ENCODE measurements at places on chromosomes 5 and 9.

DNA sequence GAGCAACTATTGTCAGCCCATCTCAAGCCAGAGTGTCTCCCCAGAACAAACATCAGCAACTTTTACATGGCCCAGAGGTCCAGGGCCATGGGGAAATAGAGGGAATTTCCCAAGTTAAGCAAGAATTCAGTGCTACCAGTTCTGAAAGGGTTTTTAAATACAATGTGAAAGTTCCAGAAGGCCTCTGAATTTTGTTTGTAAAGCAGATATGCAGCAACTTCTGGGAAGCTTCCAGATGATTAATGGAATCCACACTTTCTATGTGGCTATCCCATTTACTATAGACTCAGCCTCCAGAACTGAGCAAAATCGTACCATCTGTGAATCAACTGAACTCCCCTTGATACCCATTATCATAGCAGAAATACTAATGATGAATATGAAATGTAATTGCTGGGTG is 93.8 kb downstream of the FEM1C start:
- DNase-seq: no peak

DNA sequence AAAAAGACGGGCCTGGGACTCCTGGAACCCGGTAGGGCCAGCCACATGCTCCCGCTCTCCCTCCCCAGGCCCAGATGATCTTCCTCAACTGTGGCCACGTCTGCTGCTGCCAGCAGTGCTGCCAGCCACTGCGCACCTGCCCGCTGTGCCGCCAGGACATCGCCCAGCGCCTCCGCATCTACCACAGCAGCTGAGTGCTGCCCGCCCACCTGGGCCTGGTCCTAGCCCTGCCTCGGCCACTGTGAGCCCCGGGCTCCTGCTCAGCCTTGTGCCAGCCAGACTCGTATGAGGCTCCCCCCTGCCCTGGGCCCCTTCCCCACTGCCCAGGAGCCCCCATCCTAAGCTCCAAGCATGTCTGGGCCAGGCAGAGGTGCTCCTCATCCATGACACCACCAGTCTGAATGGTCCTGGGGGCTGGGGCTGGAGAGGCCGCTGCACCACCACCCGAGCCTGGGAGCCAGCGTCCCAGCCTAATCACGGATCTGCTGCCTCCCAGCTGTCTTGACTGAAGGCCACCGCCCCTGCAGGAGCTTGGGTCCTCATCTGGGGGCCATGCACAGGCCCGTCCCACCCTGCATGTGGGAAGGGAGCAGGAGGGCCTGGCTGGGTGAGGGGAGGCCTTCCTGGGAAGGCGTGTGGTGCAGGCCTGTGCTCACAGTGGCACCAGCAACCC is 51.5 kb downstream of the LRSAM1 start:
- DNase-seq: no peak

DNA sequence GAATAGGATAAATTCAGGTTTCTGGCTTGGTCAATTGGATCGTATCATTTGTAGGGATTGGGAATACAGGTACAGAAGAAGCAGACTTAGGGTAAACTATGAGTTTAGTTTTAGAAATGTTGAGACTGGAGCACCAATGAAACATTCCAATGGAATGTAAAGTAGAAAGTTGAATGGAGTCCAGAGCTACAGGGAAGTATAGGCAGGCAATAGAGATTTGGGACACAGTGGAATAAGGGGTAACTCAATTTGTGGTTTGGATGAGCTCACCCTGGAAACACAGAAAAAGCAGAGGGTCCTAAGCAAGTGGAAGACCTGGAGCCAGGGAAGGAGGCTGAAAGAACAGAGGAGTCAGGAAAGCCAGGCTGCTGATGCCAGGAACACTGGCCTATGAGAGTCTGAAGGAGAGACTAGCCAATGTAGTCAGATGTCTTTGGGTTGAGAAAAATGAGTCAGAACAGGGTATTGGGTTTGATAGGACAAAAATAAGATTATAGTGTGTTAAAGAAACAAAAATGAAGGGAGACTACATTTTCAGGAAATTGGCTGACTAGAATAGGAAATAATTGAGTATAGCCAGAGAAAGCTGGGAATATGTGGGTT is 72.8 kb downstream of the STARD4 start:
- DNase-seq: no peak

DNA sequence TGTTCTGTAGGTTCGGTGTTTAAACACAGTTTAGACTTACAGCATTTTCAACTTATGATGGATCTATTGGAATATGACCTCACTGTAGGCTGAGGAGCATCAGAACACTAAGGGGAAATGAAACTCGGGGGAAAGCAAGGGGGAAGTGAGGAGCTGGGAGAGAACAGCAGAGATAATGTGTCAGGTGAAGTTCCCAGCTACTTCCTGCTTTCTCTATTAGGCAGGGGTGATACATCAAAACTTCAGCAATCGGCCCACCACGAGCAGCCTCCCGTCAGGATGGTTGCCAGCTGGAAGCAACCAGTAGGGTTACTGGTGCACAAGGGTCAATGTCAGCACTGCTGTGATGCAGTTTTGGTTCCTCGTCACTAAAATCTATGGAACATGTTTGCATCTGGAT is 34.3 kb downstream of the FAT2 start:
- no peak for DNase-seq

- DNase-seq: no peak
Measured at GRCh38 chr5:133297293-133297692, 245.5 kb downstream of the HSPA4 start.

DNA sequence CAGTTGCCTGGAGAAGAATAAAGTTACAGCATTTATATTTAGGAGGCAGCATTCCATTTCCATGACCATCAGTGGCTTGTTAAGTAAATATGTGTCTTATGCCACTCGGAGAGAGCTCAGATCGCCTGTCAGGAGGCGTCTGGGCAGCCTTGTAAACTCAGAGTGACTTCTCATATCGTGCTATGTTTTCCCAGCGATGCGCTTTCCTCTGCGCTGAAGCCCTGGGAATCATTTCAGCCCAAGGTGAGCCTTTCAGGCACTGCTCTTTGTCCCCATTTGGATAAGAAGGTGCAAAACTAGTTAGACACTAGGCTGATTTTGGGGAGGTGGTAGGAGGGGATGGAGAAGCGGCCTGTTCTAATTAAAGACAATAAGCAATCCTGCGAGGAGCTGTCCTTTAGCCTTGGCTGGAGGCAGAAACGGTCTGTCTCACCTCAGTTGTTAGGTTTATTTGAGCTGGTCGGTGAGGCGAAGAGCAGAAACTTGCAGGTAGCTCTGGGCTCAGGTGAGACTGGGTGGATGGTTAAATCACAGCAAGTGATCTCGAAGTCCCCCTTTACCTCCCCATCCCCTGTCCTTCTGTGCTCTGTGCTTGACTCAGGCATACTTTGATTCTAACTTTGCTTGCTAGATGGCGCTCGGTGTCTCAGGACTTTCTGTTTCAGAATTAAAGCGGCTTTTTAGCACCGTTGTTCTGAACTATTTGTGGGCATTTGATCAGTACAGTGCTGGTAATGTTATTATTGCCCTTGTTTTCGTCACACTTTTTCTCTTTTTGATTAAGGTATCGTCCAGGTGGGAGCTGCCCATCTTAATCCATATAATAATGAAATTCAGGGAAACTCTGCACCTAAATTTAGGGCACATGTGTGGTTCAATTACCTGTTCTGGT is 24.6 kb downstream of the NR2F1 start:
- no peak for DNase-seq

DNA sequence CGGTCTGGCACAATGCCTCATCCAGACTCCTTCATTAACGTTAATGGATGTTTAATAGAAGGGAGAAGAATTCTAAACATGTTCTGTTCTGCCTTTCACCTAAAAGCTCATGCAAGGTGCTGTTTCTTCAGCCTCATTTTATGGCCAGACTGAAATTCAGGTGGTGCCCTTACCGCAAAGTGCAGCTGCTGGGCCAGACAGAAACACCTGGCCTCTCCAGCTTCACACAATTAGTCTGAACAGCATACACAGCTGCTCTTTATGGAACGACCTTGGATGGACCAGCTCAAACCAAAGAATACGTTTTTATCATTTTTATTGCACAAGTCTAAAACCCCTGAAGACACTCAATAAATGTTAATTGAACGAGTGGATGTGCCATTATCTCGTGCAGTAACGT is 4.6 kb downstream of the SNCAIP start:
- DNase-seq: no peak

DNA sequence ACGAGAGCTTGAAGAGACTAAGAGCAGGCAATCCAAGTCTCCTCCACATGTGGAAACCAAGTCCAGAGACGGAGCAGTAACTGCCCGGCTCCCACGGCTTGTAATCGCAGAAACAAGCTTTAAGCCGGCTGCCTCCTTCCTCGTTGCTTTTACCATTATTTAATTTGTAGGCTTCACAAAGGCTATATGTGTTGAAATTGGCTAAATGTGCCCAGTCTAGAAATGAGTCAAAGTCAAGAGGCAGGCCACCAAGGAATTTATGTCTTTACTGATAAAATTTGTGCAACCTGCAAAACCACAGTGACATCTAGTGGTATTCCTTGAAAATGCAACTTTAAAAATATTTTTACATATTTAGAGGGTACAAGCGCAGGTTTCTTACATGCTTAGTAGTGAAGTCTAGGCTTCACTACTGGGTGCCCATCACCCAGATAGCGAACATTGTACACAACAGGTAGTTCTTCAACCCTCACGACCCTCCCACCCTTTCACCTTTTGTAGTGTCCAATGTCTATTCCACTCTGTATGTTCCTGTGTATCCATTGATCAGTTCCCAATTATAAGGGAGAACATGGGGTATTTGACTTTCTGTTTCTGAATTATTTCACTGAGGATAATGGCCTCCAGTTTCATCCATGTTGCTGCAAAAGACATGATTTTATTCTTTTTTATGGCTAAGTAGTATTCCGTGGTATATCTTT is 33.5 kb upstream of the EBF1 start:
- DNase-seq: no peak

DNA sequence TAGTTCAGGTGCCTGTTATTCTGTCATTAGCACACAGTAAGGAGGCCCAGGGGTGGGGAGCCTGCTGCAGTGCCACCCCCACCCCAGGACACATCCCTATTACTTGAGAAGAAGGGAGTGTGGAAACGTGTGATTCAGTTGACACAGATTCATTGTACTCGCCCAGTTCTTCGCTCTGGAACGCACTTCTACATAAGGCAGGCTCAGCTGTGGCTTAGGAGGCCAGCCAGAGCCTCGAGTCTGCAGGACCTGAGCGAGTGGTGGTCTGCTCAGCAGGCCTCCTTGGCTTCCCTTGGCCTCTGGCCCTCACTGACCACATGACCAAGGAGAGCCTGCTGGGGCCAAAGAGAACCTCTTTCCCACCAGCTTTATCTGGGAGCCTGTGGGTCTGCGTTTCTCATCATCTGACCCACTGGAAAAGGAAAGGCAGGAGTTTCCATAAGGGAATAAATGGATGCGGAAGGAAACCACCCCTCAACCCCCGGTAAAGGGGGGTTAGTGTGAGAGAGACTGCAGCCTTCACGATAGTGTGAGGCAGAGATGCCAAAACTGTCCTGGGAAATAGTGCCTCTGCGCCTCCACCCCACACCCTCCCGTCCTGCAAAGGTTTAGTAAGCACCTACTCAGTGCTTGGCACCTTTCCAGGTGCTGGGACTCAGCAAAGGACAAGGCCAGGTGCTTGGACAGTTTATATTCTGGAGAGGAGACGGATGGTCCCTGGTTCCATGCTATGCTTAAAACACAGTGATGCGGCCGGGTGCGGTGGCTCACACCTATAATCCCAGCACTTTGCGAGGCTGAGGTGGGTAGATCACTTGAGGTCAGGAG is 73.7 kb downstream of the PPARGC1B start:
- no peak for DNase-seq

DNA sequence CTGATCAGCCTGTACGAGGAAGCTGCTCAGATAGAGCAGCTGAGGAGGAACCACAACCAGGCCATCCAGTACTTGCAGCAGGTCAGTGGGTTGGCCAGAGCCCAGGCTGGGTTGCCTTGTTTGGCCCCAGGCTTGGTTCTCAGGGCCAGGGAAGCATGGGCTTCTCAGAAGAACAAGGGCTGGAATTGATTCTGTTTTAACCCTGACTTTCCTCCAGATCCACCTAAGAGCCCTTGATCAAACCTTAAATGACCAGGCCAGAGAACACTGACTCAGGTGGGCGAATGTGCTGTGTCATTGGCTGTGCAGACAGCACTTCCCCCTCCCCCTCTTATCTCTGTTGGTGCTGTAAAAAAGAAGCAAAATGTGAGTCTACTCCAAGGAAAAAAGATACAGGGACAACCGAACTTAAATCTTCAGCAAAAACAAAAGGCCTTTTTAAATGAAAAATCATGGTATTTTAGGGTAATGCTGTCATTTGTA is 28.1 kb downstream of the TTC23L start:
- DNase-seq: no peak

DNA sequence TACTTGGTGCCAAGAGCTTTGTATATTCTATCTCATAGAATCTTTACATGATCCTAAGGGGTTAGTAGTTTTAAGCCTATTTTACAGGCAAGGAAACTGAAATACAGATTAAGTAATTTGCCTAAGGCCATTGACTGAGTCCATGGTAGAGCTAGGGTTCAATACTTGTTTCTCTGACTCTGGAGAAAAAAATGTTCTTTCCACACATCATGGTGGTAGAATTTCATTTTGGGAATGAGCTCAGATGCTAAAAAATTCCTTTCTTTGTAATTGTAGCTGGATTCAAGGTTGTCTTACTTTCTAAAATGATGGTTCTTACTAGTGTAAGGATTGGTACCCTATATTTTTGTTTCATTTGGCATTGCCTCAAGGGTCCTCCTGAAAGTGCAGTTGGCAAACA is 86.0 kb downstream of the ANKRD55 start:
- DNase-seq: no peak

- DNase-seq: no peak
Measured at GRCh38 chr9:121598167-121598964, 53.1 kb upstream of the DAB2IP start.

DNA sequence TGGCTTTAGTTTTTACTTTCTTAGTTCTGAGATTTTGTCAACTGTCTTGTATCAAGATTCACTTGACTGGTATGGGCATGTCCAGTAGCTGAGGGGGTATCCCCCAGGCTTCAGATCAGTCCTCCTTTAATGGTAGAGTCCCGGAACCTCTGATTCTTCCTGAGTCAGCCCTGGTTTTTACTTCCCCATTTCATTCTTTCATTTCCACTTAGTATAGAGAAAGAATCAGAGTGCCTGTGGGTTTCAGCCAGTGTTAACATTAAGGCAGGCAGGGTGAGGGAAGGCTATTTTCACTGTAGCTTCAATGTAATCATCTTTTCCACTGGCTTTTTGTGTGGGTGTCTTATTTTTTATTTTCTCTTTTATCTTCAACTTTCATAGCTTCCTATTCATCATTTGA is 8.3 kb upstream of the COMMD10 start:
- no peak for DNase-seq

GRCh38 chr9:126056312-126057021 is 270.2 kb upstream of the MVB12B start:
- DNase-seq: no peak

- no peak for DNase-seq
Measured at GRCh38 chr5:157167214-157167621, 1.2 kb upstream of the GARIN3 start.

Data from activated CD4-positive, CD25-positive, alpha-beta regulatory T cell treated with anti-CD3 and anti-CD28 coated beads, Interleukin-2, amount 50 U/mL, for 16 hours (primary cell).